Hematopoietic multipotent progenitor cell treated with erythropoietin and hydrocortisone succinate and interleukin-3 and kit ligand, for 8 days (in vitro differentiated cells): ENCODE measurements at places on chromosomes 12 and 14.

DNA sequence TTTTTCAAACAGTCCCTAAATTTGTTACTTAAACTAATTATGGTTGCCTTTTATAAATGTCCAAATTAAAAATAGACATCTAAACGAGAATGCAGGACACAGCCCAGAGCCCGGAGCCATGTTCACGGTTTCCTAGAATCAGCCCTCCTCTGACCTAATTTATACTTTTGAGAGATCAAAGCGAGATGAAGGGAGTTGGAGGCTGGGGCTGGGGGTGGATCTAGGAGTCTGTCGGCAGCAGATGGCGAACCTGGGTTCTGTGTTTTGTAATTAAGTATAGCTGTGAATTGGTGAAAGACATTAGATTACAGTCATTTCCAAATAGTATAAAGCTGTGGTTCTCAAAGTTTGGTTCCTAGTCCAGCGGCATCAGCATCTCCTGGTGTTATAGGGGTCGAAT, 210.1 kb downstream of the SLC41A2 start:
- no peak for DNase-seq

- no peak for DNase-seq
Measured at GRCh38 chr12:112978163-112979040, at the start of gene OAS2. TSS of gene OAS2 (plus strand) at chr12:112978519. CDS start at chr12:112978609, 90 bp downstream.

- no peak for DNase-seq
Measured at GRCh38 chr14:56702515-56702914, 107.8 kb downstream of the OTX2 start.

- no peak for DNase-seq
Measured at GRCh38 chr12:70245458-70245857, 2.2 kb downstream of the CNOT2 start.

GRCh38 chr14:29463727-29464395, 463.8 kb downstream of the PRKD1 start:
- DNase-seq = no peak

DNA sequence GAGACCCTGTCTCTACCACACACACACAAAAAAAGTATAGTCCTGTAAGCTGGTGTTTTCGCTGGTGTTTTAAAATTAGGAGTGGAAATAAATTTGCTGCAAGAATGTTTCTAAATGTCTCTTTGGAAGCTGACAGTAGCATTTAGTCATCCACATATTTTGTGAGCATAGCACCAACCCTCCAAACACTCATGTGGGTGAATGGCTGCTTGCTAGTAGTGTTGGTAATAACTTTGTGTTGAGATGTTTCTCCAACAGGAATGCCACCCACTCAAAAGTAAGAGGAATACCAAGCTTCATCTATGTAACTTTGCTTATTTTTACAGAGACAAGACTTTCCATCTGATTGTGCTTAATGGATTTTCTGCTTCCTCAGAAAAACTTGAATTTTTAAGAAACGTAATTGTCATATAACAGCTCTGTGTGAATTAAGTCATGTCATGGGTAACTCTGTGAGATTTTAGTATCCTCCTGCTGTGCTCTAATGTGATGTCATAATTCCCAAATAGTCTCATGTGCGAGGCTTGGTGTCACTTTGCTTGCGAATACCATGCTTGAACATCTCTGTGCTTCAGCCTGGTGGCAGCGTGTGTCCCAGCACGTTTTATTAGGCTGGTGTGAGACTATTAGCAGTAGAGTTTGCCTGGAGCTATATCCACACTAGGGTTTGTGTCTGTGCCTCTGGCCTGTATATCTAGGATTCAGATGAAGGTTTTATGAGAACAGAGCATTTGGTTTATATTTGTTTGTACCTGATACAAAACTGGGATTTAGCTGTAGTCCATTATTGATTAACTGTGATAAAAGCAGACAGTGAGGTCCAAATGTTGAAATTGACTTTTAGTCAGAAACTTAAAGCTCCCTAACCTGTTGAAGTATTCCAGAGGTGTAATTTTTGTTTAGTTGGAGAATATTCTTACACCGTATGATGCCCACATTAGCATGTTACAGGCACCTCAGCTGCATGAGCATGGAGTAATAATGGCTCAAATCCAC, 80.5 kb downstream of the FBXW8 start:
- DNase-seq = no peak

GRCh38 chr12:96186607-96187301, 7.4 kb upstream of the ELK3 start:
- DNase-seq = no peak

- DNase-seq = no peak
Measured at GRCh38 chr12:12941450-12942350, 10.3 kb downstream of the GPRC5D start.

GRCh38 chr14:59619061-59619460, 42.4 kb upstream of the CCDC175 start:
- no peak for DNase-seq

GRCh38 chr14:93984987-93985410, 8.6 kb upstream of the ASB2 start:
- DNase-seq = no peak

DNA sequence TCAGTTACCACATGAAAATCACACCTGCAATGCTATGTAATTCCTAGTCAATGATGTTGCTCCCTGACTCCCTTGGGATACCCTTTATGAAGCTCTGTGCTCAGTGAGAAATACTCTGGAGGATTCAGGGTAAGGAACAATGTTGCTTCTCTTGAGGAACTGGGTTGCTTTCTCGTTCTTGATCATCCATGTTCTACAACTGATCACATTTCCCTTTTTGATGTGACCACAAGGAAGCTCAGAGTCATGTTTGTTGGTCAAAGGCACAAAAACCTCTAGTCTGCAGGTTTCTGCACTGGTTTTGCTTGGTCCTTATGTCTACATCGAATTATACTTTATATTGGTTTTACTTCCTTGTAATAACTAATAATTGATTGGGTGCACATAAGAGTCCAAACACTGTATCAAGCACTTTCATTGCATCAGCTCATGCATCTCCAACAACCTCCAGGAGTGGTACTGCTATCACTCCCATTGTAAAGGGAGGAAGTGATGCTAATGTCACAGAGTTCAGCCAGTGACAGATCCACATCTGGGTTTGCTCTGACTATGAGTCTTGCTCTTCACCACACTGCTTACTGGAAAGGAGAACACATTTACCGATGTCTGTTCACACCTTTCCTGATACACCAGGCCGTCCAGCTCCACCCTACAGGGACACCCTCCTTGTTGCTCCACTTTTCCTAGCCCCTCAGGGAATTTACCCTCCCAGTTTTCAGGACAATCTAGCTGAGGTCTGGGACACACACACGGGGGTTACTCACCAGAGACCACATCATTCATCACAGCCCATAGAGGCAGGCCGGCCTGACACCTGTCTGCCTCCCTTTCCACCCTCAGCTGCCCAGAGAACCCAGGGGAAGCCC, 41.0 kb downstream of the CMKLR1 start:
- DNase-seq = no peak

GRCh38 chr12:2633176-2633824, 161.5 kb upstream of the FKBP4 start:
- no peak for DNase-seq

- no peak for DNase-seq
Measured at GRCh38 chr12:124509300-124509675, 58.1 kb downstream of the NCOR2 start.
